GM23338 (cell line): ENCODE measurements at places on chromosomes 12 and 14. TPM values are rescaled to one million over a fixed set of nuclear protein-coding genes. Genes with fewer than 3 reads are reported as not detected.

DNA sequence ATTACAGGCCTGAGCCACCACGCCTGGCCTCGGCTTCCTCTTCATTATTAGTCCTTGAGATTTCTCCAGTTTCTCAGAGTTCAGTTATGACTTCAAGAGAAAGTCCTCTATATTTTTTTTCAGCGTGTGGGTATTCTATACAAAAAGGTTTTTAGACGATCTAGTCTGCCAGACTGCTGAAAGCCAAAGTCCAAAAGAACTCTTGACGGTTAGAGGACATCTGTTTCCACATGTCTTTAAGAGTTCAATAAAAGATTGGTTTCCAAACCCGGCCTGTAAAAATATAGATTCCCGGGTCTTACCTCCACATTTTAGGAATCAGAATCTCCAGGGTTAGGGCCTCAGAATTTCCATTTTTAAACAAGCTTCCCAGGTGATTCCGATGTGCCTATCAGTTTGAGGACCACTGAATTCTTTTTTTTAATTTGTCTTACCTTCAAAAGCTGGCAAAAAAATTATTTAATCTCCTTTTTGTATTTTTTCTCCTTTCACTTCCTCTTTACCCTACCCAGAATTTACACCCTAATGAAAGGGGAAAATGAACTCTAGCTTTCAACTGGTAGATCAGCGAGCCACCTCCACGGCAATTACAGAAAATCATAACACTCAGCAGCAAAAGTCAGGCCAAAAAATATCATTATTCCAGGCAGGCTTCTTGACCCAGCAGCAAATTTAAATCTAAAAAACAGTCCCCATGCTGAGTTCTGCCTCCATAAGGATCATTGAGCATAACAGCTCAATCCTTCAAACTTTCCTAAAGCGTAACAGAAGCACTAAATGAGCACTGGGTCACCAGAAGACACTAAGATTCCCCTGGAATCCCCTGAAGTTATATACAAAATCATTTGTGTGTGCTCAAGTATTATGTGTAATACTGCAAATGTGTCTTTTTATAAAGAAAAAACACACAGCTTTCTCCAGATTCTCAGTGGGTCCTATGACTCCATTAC, 8.7 kb downstream of the NT5DC3 start:
- DNase-seq = no peak

GRCh38 chr12:1502831-1503230, 91.5 kb downstream of the FBXL14 start:
- no peak for DNase-seq

Gene AKAP3
- total RNA-seq = 1.9 and 3.2 TPM in 2 replicates

Gene GYS2
- not detected in 2 replicates for total RNA-seq

GRCh38 chr12:70648831-70649230, 11.6 kb upstream of the PTPRB start:
- no peak for DNase-seq

Gene KCNH3
- total RNA-seq = 0.12 and 0.52 TPM in 2 replicates

Gene TCL1B
- total RNA-seq = 5.5 and 6.1 TPM in 2 replicates

Gene AQP2
- total RNA-seq = 0.07 TPM in 1 of 2 replicates, not detected in the other

GRCh38 chr14:105026033-105026785, 5.3 kb upstream of the CDCA4 start:
- DNase-seq = no peak
